NCI-H460 (cell line): ENCODE measurements at places on chromosomes 12 and 14.

GRCh38 chr12:62861586-62861985, 73.4 kb downstream of the PPM1H start:
- DNase-seq = no peak

- DNase-seq = no peak
Measured at GRCh38 chr14:54805070-54805444, 97.6 kb downstream of the GCH1 start.

DNA sequence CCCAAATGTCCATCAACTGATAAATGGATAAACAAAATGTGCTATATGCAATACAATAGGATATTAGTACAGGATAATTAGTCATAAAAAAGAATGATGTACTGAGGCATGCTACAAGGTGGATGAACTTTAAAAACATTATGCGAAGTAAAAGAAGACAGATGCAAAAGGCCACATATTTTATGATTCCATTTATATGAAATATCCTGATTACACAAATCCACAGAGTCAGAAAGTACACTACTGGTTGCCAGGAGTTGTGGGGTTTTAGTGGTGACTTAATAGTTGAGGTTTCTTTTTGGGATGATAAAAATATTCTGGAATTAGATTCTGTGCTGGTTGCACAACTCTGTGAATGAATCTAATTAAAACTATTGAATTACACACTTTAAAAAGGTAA, 12.6 kb downstream of the TRIM9 start:
- DNase-seq = no peak

DNA sequence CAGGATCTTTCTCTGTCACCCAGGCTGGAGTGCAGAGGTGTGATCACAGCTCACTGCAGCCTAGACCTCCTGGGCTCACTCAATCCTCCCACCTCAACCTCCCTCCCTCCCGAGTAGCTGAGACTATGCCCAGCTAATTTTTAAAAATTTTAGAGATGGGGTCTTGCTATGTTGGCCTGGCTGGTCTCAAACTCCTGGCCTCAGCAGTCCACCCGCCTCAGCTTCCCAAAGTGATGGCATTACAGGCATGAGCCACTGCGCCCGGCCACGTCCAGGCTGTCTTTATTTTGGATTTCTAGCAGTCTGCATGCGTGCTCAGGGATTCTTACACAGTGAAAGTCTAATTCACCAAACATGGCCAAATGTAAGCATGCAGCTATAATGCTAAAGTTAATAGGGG, 17.8 kb downstream of the SLC8B1 start:
- DNase-seq = no peak

DNA sequence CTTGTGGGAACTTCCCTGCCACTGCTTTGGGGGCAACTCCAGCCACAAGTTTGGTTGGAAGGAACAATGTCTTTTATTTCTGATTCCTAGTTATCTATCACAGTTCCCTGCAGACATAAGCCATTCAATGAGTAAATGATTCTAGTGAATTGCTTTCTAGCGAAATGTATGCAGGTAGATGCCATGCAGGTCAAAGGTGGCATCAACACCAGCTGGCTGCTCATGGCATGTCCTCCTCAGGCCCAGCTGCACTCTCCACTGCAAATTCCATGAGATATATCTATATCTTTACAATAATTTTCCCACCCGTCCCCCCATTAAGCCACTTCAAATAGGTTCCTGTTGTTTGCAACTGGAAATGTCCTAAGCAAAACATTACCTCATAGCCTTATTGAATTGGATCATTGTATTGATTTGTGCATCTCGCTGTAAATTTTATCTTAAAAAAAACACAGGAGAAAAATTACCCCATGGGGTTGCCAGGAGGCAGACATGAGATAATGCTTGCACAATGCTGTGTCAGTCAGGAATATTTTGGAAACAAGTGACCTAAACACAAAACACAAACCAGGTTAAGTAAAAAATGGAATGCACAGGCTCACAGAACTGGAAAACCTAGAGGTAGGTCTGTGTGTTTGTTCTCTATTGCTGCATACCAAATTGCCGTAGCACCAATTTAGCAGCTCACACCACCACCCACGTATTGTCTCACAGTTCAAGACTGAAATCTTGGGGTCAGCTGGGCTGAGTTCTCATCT, 32.8 kb upstream of the TXNRD1 start:
- DNase-seq = no peak

DNA sequence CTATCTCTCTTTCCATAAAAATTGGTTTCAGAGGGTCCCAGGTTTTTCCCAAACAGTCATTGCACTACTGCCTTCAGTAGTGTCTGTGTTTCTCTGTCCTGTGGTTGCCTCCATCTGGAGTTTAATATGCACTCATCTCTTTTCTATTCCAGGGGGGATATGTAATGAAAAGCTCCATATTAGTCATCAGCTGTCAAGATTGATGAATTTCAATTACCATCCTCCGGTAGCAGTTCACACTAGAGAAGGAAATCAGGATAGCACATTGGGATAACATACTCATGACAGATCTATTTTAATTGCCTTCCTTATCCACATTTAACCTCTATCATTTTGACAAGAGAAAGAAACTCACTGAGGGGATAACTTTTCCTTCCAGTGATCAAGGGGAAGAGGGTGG, 589.0 kb upstream of the SEL1L start:
- no peak for DNase-seq

GRCh38 chr12:123928897-123929296, 43.7 kb downstream of the CCDC92 start:
- DNase-seq = no peak

GRCh38 chr12:116194935-116195431, 82.5 kb downstream of the MED13L start:
- DNase-seq = no peak

DNA sequence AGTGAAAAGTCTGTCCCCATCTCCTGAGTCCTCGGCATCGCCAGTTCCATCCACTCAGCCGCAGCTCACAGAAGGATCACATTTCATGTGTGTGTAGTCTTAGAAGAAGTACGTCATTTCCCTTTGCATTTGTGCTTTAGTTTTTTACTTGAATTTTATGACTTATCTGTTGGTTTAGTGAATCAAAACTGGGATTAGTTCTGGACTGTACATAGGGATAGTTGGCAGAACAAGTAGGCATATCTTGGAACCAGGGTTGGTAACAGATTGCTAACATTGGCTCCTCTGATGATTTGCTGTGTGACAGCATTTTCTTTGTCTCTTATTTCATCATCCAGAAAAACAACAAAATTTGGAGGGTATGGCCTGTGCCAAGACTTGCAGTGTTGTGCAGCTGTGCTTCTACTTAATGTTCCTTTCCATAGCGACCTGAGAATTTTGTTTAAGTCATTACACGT, 69.6 kb upstream of the AEBP2 start:
- DNase-seq = no peak

DNA sequence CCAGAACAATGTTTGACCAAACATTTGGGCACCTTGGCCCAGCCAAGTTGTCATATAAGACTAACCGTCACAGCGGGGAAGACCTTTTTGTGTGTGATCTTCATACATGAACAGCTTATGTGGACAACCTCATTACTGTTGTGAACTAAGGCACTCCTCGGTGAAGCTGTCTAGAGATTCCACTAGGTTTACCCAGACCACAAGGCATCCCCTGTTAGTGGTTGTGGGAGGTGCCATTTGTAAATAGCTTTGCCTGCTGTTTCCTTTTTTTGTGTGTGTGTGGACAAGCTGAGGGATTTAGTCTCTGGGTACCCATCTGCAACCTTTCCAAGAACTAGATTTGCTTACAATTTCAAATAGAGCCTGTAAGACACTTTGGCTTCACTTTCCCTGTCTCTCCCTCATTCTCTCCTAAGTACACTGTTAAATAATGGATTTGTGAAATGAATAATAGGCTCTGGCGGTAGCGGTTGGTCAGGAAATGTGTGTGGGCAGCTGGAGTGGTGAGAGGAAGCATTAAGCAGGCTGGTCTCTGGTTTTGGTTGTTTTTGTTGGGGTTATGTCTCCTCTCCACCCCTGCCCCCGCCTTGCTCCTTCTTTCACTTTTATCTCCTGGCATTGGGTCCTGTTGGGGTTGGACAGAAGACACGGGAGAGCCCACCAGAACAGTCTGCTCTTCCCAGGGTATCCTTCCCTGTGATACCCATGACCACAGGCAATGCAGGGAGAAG, 727.6 kb downstream of the VRK1 start:
- DNase-seq = no peak

DNA sequence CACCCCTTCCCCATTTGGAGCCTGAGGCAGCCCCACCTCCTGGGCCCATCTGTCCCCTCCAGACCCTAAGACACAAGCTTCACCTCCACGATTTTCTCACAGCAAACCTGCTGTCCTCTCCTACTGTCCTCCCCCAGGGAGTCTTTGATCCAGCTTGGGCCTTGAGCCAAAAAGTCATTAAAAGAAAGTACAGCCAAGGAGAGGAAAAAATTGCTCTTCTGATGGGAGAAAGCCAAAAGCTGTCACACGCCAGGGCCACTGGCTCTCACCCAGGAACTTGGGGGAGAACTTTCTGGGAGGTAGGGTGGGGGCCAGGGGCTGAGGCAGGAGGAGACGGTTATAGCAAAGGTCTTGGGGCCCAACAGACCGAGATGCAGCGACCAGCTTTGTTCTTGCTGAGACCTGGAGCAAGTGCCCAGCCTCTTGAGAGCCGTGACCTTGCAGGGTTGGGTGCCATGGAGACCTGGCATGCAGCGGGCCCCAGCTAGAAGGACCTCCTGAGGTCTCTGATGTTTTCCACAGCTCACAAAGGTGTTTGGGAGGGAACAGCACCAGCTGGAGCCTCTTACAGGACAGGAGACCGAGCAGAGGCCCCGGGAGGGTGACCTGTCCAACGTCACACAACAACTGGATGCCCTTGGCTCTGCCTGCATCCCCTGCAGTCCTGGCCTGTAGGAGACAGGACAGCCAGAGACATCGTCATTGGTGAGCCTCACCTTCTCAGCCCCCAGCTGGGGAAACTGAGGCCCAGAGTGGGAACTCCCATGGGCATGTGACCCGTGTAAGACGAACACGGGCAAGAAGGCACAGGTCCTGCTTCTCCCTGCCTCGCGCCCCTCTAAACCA, 124.5 kb downstream of the CALM1 start:
- DNase-seq = no peak

DNA sequence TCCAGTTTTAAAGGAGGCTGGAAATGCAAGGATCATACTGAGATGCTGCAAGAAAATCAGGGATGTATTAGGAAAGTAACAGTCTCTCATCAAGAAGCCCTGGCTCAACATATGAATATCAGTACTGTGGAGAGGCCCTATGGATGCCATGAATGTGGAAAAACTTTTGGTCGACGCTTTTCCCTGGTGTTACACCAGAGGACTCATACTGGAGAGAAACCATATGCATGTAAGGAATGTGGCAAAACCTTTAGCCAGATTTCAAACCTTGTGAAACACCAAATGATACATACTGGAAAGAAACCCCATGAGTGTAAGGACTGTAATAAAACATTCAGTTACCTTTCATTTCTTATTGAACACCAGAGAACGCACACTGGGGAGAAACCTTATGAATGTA, 24.5 kb downstream of the ZNF891 start:
- no peak for DNase-seq

DNA sequence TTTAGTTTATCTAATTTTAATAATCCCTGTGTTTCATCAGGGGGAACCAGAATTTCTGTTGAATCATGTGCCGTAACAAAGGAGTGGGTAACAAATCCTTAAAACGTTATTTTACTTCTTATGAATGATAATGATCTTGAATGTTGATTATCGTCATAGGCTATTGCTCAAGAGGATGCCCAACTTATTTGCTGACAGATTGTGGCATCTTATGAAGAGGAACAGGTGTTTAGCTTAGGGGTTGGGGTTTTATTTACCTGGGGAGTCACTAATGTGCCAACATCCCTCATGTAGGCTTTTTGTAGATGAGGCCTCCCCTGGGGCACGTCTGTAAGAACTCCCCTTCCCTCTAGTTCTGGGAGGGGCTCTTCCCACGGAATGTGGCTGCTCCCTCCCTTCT, 32.4 kb upstream of the TMX1 start:
- no peak for DNase-seq

DNA sequence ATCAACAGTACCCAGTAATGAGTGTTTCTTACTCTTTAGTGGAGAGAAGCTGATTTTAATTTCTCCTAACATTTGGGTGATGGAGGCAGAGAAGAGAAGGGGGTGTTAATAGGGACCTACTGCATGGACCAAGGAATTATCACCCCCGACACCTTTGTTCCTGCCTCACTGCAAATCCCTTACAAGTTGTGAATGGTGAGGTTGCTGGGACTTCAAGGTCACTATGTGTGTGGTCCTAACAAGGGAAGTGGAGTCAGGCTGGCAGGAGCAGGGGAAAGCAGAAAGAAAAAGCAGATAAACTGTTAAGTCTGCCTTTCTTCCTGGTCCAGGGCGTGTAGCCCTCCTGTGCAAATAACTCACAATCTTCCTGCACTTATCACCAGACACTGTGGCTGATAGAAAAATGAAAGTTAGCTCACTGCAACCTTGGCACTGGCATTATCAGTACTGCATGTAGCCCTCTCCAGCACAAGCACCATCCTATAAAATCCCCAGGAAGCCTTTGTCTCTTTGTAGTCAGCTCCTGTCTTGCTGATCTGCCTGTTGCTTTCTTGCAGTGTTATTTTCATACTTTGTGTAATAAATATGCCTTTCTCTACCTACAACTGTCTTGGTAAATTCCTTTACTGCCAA, 112.3 kb upstream of the DNM1L start:
- no peak for DNase-seq

DNA sequence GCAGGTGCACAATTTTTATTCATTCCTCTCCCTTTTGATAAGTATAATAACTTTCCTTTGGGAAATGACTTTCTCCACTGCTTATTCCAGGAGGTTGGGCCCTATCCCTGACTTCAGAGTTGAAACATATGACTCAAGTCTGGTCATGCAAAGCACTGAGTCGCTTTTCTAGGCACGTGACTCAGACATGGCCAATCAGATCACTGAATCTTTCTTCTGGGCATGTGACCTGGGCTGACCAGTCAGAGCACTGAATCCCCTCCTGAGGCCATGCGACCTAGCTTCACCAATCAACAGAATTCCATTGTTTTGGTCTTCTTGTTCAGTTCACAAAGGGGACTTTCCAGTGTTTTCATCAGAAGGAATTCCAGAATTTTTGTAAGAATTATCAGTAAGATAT, 377.1 kb upstream of the KITLG start:
- DNase-seq = no peak

DNA sequence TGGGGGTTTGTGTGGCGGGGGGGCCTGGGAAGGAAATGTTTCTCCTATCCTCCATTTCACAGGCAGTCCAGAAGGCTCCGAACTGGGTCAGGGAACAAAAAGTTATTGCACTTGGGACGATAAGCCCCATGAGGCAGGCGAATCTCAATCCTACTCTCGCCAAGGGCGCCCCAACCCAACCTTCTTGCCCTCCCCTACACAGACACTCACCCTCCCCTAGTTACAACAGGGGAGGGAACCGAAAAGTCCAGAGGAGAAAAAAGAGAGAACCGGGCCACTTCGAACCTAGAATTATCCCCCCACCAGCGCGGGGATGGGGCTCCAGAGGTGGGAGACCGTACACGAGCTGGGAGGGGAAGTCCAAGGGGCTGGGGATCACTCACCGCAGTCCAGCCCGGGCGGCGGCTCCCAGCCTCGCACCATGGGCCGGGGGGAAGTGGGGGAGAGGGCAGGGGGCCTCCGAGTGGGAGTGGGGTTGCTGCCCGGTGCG, 357 bp downstream of the HOMEZ start:
- DNase-seq = no peak
